Hematopoietic multipotent progenitor cell treated with erythropoietin and hydrocortisone succinate and interleukin-3 and kit ligand, for 8 days (in vitro differentiated cells): ENCODE measurements at places on chromosomes 5 and 9.

DNA sequence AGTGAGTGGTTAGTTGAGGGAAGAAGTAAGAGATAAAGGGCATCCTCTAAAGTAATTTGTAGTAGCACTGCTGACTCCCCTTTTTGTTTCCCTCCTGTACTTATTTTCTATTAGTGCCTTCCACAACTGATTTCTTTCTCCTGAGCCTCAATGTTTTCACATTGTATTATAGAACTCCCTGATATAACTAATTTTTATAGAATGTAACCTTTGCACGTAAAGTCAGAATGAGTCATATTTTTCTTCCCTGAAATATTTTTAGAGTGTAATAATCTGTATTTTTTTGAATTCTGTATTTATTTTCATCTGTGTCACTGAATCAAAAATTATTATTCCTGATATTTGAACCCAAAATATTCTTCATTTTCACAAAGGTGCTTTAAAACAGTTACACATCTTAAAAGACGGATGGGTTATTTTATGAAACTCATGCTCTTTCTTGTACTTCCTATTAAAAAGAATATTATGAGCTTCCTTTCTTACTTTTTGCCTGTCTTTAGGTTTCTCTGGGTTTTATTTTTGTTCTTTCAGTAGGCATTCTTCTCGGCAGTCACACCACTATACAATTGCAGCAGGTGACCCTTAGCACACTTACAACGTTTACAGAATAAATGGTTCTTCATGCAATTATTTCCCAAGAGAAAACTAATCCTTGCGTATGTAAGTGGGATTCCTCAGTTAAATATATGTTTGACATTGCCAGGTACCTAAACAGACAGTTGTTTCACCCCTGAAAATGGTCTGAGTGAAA, 30.5 kb upstream of the DMRTA1 start:
- no peak for DNase-seq

- DNase-seq = no peak
These were observed 363 bp upstream of the SLC25A48 start for GRCh38 chr5:135833961-135834638.

DNA sequence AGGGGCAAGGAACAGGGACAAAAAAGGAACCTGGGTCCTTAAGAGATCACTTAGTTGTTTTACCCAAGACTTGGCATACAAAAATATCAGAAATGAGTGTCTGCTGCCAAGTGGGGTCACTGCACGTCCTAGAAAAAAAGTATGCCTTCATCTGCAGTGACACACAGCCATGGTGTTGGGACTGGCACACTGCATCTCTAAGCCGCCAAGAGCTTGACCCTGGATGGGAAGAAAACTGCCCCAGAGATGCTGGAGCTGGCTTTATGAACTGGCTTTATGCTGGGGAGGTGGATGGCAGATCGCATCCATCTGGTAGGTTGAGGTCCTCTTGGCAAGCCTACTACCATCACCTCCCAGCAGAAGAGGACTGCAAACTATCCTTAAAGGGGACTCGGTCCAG, 51.7 kb downstream of the IRF1 start:
- no peak for DNase-seq

DNA sequence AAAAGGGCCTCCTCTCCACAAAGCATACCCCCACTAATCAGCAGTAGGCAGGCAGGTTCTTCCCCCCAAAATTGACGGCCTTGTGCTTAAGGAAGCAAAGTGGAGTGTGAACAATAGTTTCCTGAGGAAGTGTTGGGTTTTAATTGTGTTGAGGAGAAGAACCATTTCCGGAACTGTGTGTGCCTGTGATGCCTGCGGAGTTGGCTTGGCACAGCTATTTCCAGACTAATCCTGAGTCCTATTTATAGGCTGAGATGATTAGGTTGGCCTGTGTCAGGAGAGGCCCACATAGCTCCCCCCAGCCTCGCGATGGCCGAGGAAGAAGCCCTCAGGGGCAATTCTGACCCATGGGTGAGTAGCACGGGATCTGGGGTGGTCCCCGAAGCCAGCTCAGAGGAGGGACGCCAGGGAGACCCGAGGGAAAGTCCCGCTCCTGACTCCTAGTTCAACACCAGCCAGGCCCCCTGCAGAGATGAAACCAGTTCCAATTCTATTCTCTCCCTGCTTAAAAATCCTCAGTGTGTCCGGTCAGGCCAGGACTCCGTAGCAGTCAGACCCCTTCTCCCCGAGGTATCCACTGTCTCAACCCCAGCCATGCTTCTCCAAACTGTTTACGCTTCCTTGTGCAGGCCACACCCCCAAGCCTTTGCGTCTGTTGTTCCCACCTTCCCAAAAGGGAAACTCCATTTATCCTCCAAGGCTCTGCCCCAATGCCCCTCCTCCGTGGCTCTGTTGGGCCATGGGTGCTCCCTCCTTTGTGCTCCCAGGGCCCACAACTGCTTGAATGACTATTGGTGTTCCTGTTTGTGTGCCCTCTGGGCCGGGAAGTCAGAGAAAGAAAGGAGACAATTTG, 18.1 kb downstream of the GSN start:
- DNase-seq = peak; percentile 31

- peak; percentile 72 for DNase-seq
These were observed 8.4 kb upstream of the RUSC2 start for GRCh38 chr9:35481347-35481975.

- DNase-seq = no peak
These were observed 430.1 kb upstream of the DAB2 start for GRCh38 chr5:39854771-39855410.

DNA sequence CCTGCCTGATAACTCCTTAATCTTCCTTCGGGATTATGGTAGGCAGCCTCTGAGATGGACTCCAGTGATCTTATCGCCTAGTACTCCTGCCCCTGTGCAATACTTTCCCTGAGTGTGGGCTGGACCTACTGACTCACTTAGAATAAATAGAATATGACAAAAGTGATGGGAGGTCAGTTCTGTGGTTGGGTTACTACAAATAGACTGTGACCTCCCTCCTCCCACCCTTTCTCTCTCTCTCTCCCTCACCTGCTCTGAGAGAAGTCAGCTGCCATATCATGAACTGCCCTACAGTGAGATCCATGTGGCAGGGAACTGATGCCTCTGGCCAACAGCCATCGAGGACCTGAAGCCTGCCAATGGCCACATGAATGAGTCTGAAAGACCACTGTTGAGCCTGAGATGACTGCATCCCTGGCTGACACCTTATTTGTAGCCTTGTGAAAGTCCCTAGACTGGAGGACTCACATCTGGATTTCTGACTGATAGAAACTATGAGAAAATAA, 31.7 kb downstream of the NRG2 start:
- DNase-seq = no peak
